ENCODE measurements at places on chromosomes 5 and 9.

- no peak for DNase-seq
Observed at GRCh38 chr5:126847456-126847820, 70.5 kb downstream of the LMNB1 start.

DNA sequence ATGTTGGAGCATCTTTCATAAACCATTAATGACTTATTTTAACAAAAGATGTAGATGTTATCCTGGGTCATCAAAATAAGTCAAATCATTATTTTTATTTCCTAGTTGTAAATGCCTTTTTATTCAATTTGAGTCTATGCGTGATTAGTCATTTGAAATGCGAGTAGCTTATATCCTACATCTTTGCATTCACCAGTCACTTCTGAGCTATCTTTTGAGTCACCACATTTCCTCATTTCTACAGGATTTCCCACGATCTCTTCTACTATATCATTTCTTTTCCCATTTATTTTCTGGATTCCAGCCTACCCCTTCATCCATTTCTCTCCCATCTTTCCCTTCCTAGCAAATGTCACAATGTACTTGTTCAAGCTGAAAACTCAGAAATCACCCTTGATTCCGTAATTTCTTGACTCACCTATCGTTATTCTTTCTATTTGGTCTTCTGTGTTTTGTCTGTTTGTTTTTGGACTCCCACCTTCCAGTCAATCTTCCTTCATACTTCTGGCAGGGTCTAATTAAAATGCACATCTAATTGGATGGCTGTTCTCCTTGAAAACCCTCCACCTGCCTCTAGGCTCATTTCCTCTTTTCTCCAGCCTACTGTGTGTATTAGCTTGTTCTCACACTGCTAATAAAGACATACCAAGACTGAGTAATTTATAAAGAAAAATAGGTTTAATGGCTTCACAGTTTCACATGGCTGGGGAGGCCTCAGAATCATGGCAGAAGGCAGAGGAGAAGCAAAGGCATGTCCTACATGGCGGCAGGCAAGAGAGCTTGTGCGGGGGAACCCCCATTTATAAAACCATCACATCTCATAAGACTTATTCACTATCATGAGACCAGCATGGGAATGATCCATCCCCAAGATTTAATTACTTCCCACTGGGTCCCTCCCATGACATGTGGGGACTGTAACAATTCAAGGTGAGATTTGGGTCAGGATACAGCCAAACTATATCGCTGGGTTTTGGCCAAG, 112.4 kb downstream of the MEF2C start:
- no peak for DNase-seq

DNA sequence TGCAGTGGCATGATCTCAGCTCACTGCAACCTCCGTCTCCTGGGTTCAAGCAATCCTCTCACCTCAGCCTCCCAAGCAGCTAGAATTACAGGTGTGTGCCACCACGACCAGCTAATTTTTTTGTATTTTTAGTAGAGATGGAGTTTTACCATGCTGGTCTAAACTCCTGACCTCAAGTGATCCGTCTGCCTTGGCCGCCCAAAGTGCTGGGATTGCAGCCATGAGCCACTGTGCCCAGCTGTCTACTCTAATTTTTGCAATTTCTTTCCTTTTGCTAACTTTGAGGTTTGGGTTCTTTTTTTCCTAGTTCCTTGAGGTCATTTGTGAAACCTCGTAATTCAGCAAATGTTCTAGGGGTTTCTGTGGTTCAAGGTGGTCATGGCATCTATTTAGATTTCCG, 63.7 kb upstream of the PRLR start:
- DNase-seq, result no peak

DNA sequence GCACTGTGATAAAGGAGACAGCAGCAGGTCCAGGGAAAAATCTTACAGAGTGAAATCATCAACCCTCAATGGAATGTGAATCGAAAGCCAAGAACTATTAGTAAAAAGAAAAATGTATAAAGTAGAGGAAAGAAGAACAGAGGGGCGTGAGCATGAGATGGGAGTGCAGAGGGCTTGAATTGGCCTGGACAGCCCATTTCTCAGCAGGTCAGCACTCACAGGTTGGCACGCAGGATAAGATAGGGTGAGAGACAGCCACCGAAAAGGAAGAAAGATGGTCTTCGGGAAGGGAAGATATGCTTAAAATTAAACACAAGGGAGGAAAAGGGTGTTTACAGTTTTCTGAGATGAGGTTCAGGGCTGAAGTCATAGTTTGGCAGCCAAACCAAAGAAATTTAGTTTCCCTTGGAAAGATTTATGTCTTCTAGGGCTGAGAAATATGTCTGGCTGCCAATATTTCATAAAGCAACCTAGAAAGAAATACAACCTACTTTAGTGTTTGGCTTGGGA, 524.7 kb downstream of the SPATA31D1 start:
- DNase-seq, result no peak

DNA sequence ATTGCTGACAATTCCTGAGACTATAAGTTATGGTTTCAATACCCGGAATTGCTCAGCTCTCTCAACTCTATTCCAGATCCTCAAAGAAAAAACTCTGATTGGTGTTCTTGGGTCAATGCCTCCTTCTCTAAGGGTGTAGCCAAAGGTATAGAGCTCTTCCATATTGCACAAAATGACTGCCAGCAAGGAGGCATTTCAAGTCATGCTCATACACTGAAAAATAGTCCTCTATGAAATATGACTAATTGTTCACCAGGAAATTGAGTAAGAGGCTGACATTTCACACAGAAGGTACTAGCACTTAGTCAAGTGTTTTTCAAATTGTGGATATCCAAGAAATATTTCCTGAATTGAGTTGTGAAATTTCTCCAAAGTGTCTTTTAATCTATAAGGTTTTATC, 111.1 kb upstream of the KLF9 start:
- DNase-seq, result no peak

DNA sequence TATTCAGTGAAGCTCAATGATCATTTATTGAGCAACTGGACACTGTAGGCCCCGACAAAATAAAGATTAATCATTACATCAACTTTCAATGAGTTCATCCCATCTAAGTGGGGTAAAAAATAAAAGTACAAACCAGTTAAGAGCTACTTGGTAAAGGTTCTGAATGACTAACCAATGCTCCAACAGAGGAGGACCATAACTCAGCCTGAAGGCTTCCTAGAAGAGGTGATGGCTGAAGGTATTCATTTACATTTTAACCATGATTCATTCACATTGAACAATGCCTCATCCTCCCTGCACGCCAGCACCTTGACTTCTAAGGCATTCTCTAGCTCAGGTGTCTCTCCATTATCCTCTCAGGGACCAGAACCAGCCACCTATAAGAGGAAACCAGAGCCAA, 201.4 kb downstream of the ZNF462 start:
- DNase-seq, result no peak

GRCh38 chr5:131263648-131264450, at the start of gene CDC42SE2:
TSS of gene CDC42SE2 (plus strand) at chr5:131264053. CDS start at chr5:131359494, 95,441 bp downstream.
- peak; percentile 86 for DNase-seq

DNA sequence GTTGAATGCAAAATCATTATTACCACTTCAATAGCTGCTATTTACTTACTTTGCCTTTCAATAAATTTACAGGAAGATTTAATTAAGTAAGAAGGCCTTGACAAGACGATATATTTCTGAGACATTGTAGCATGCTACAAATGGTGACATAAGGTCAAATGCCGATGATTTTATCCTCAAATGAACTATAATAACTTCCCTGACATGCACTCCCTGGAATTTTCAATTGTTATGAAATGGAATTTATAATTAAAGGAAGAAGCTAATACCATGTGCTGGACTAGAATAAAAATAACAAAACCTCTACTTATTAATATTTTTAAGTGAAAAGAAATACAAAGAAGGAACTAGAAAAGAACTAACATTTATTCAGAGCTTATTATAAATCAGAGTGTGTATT, 30.2 kb upstream of the ITGA1 start:
- no peak for DNase-seq

DNA sequence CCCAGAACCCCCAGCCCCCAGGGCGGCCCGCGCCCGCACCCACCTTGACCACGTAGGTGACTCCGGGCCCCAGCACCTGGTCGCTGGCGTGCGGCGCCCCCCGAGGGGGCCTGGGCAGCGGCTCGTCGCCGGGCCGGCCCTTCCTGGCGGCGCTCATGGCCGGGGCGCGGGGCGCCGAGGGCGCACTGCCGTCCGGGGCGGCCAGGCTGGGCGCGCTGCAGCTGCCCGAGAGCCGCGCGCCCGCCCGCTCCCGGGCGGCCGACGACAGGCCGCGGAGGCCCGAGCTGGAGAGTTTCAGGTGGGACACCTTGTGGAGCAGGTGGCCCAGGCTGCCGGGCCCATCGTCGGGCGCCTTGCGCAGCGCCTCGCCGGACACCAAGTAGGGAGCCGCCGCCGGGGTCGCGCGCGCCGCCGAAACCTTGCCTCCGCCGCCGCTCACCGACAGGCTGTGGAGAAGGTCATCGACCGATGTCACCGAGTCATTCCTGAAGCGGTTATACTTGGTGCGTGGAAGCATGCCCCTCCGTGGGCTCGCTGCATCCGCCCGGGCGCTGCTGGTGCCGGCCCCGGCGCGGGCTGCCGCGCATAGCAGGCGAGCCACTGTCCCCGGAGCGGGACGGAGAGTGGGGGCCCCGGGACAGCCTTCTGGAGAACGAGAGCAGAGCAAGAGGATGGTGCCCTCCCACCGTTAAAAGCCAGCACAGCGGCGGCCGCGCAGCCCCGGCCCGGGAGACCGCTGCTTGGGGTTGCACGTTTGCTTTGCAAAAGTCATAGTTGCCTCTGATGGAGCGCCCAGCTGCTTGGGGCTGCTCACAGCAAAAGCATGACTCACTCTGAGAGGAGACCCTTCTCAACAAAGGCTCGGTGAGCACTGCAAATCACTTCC, at the start of gene SHC3:
Gene SHC3 (minus strand): TSS at position 875 of the 886 bp plus-strand sequence. CDS start 358 bp downstream, at position 517.
- no peak for DNase-seq

DNA sequence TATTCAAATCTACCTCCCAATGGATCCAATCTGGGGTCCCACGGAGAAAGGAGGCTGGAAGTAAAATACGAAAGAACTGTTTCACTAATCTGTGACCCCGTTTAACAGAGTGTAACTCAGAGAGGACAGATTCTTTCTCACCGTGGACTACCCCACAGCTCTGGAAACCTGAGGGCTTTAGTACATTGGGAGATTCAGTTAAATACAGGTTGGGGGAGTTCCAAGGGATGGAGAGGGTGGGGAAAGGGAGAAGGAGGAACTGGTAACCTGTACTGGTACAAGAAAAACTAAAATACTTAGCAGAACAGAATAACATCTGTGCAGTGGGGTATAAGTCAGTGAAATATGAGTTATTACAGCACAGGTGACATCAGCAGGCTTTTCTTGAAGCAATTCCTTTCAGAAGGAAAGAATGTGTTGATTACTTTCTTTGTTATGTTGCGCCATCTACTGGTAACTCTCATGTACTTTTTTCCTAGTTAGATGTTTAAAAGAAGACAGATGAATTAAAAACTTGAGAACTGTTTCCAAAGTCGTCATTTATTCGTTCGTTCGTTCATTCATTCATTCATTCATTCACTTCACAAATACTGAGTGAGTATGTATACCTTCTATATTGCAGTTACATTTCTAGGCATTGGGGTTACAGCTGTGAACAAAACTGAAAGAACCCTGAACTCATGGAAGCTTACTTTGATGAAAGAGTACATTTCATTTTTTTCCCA, 30.0 kb upstream of the STOM start:
- no peak for DNase-seq

- DNase-seq, result no peak
Observed at GRCh38 chr5:91378752-91379211, 4.3 kb downstream of the ARRDC3 start.

DNA sequence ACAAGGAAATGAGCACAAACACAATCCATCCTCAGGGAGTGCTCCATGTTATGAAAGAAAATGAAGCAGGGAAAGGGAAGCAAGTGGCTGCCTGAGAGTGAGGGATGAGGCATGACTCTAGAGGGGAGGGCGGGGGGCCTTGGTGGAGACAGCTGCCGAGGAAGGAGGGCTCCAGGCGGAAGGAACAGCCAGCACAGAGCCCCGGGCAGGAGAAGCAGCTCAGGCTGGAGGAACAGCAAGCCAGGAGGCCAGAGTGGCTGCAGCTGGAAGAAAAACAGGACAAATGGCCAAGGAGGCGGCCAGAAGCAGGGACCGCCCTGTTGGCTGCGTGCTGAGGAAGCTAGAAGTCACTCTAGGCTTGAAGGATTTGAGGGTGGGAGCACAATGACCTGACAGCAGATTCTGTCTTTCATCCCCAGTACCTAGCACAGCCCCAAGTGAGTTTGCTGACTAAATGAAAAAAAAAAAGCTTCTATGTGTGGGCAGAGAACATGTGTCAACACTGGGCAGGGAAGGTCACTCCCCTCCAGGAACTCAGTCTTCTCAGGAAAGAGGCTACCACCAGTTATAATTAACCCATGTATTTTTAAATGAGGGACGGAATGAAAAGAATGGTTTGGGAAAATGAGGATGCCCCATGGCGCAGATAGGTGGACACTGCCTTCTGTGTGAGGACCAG, 142.8 kb downstream of the DCP2 start:
- no peak for DNase-seq

DNA sequence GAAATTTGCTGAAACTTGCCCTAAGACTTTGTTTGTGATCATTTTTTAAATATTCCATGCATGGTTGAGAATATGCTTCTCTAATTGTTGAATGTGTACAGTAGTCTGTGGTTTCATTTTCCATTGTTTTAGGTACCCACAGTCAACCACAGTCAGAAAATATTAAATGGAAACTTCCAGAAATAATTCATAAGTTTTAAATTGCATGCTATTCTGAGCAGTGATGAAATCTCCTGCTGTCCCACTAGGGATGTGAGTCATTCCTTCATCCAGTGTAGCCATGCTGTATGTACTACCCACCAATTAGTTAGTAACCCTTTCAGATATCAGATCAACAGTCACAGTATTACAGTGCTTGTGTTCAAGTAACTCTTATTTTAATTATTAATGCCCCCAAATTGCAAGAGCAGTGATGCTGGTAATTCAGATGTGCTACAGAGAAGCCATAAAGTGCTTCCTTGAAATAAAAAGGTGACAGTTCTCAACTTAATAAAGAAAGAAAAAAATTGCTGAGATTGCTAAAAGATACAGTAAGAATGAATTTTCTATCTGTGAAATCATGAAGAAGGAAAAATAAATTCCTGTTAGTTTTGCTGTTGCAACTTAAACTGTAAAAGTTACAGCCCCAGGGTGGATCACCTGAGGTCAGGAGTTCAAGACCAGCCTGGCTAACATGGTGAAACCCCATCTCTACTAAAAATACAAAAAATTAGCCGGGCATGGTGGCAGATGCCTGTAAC, 79.9 kb upstream of the FBXL17 start:
- DNase-seq, result no peak

- no peak for DNase-seq
Observed at GRCh38 chr9:129359162-129359811, 181.2 kb upstream of the IER5L start.

GRCh38 chr5:158816011-158816696, 283.6 kb downstream of the EBF1 start:
- no peak for DNase-seq

GRCh38 chr5:95863383-95863757, 40.8 kb upstream of the GLRX start:
- DNase-seq, result no peak

GRCh38 chr5:31378838-31379237, 153.1 kb downstream of the DROSHA start:
- no peak for DNase-seq

GRCh38 chr5:76938177-76938576, 14.7 kb upstream of the CRHBP start:
- DNase-seq, result no peak

- no peak for DNase-seq
Observed at GRCh38 chr9:32906213-32906612, 95.2 kb downstream of the APTX start.

- no peak for DNase-seq
Observed at GRCh38 chr9:114472765-114473446, 32.4 kb downstream of the WHRN start.

- DNase-seq, result no peak
Observed at GRCh38 chr5:176436656-176437055, 11.5 kb upstream of the FAF2 start.

GRCh38 chr5:3361811-3362605, 233.6 kb upstream of the IRX1 start:
- no peak for DNase-seq

Data from activated naive CD4-positive, alpha-beta T cell treated with Interleukin-2 at 50 U/mL for 16 hours (primary cell).